ENCODE measurements at places on chromosomes 1 and 21. TPM values are rescaled to one million over a fixed set of nuclear protein-coding genes. Genes with fewer than 3 reads are reported as not detected.

DNA sequence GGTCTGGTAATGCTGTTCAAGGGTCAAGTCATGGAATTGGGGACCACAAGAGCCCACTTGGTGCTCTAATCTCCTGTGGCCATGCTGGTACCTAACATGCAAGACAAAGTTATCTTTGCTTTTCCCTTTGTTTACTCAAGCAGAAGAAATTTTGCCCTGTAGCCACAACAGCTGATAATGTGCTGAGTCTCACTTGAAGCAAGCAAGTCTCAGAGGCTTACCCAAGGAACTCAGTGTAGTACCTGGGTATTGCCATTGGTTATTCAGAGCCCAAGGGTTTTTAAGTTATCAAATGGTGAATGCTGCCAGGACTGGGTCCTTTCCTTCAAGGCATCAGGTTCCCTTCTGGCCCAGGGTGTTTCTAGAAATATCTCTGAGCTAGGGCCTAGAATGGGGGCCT, 198.9 kb upstream of the RNPC3 start:
- DNase-seq, result no peak

DNA sequence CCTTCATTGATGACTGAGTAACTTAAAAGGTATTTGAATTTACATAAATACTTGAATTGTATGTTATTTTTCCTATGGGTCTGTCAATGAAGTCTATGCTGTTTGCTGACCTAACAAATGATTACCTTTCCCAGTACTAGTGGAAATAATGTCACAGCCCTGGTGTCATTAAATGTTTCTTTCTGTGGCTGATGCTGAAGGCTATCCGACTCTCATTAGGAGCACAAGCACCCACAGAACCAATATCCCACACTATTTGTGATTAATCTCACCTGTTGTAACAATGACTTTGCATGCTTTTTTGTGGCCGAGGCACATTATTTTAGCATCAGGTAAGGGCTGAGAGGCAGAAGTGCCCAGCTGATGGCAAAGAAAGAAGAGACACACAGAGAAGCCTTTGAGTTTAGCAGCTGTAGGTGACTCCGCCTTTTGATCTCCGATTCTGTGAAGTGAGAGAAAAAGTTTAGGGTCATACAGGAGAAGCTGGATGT, 25.8 kb upstream of the TRIM45 start:
- no peak for DNase-seq

GRCh38 chr1:21936366-21937031, 611 bp downstream of the HSPG2 start:
- DNase-seq, result no peak

DNA sequence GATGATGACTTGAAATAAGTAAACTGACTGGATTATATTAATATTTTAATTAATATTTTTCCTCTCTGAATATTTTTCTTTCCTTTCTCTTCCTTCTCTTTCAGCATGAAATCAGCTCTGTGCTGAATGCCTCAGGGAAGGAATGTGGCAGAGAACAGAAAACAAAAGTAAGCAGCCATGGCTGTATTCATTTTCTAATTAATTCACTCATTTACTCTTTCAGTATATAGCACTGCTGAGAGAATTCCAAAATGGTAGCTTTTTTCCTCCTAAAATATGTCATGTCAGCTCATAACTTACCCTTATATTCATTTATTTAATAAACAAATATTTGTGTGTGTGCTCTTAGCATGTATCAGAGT, 522.5 kb downstream of the PTPRC start:
- DNase-seq, result no peak

- no peak for DNase-seq
Observed at GRCh38 chr1:6491081-6491449, 402 bp downstream of the PLEKHG5 start.

DNA sequence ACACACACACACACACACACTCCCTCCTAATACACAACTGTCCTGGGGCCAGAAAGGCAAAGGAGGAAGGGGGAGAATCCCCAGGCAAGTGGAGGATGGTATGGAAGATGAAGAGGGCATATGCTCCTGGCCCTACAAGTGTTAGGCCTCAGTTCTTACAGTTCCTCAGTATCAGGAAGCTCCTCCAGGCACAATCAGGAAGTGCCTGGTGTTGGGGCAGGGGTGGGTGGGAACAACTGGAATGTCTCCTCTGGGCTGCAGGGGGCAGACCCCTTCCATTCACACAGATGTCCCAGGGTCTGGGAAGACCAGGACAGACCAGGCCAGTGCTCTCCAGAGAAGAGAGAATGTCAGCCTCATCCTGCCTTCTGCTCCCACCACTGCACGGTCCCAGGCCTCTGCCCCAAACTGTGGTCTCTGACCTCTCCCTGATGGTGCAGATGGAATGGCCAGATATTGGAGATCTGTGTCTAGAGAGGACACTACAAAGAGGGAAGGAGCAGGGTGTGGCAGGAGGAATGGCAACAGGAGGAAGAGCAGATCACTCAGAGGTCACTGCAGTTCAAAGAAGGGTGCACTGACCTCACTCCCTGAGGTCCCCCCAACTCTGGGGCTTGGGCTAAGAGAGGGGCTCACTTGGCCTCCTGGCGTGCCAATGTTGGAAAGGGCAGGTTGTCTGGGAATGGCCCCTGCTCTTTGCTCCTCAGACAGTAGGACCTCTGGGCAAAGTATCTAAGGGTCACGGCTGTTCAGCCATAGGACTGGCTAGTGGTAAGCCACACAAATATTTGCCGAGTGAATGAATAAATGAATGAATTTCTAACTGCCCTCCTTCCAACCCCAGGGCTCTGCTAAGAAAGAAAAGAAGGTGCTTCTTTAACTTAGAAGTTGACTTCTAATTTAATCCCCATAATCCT, 2.5 kb upstream of the DENND2D start:
- DNase-seq, result no peak

GRCh38 chr1:88150330-88150729, 533.7 kb upstream of the PKN2 start:
- DNase-seq, result no peak

- DNase-seq, result no peak
Observed at GRCh38 chr1:1013922-1014648, 788 bp downstream of the ISG15 start.

DNA sequence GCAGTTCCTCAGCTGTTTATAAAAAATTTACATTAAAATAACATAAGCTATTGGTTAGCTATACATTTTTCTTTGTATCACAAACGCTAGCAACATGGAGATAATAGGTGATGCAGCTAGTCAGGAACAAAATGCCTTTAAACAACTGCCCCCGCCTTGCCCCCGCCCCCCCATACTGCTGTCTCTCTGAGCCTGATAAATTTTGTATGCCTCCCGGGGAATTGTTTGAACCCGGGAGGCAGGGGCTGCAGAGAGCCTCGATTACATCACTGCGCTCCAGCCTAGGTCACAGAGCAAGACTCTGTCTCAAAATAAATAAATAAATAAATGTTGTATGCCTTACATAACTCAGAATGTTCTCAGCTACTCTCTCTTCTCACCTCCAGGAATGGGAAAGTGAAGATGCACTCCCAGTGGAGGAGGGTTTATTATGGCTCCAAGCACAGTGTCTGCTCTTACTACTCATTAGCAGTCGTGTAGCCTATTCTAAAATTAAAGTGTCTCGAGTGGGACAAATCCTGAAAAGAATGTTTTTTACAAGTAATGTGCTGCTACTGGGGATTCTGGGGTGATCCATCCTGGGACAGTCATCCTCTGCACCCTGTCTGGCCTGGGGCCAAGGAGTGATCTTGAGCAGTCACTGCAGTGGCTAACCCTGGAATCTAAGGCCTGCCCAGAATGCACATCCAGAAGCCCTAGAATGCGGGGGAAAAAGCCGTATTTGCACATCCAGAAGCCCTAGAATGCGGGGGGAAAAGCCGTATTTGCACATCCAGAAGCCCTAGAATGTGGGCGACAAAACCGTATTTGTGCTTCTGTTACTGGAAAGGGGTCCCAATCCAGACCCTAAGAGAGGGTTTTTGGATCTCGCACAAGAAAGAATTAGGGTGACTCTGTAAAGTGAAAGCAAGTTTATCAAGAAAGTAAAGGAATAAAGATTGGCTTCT, 39.4 kb upstream of the ZNF496 start:
- no peak for DNase-seq

- DNase-seq, result no peak
Observed at GRCh38 chr1:33637846-33638440, 165.5 kb downstream of the ZSCAN20 start.

- no peak for DNase-seq
Observed at GRCh38 chr1:237901299-237901934, 10.7 kb upstream of the ZP4 start.

The RNF220 gene
- 34.0 TPM for total RNA-seq

The BATF3 gene
- total RNA-seq, result 2.0 TPM

The PLEKHA6 gene
- total RNA-seq, result 0.65 TPM

The FCRL2 gene
- total RNA-seq, result not detected

The KCNC4 gene
- total RNA-seq, result 0.44 TPM

The SNX7 gene
- total RNA-seq, result 21.2 TPM

The BTBD8 gene
- total RNA-seq, result 1.3 TPM

The VTCN1 gene
- not detected for total RNA-seq

The TSPAN1 gene
- total RNA-seq, result 0.22 TPM

The CADM3 gene
- total RNA-seq, result under 0.01 TPM

The LRRC71 gene
- total RNA-seq, result under 0.01 TPM

The RUNX3 gene
- not detected for total RNA-seq

The PTAFR gene
- total RNA-seq, result under 0.01 TPM

The NBPF6 gene
- not detected for total RNA-seq

The MYOG gene
- not detected for total RNA-seq

All from lung microvascular endothelial cell (primary cell).